Epithelial cell of proximal tubule (primary cell): ENCODE measurements at places on chromosomes 5 and 9. TPM values are rescaled to one million over a fixed set of nuclear protein-coding genes. Genes with fewer than 3 reads are reported as not detected.

DNA sequence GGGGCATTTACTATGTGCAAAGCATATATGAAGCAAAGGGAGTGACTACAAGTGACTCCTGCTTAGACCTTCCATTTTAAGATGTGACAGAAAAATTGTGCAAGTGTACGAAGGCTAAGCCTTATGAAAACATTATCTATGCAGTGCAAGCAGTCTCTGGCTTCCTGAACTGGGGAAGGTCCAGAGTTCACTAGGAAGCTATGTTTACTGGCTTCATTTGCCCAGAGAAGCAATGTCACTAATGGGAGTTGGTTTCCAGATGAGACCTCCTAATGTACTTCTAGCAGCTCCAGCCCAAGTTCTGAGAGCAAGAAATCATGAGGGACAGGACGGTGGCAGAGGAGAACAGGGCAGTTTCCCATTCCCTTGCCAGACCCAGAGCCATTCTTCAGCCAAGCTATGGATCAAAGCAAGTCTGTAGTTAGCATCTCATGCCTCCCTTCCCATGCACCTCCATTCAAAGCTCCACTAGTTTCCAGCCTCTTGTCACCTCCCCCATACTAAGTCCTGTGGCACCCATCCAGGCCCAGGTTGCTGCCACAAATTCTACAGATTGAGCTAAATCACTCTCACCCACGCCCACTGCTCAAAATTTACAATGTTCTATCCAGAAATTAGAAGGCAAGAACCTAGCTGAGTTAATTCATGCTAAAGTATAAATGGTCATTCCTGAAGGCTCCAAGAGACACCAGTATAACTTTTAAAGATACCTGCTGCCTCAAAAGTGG lies 21.8 kb downstream of the MCTP1 start:
- no peak for DNase-seq

DNA sequence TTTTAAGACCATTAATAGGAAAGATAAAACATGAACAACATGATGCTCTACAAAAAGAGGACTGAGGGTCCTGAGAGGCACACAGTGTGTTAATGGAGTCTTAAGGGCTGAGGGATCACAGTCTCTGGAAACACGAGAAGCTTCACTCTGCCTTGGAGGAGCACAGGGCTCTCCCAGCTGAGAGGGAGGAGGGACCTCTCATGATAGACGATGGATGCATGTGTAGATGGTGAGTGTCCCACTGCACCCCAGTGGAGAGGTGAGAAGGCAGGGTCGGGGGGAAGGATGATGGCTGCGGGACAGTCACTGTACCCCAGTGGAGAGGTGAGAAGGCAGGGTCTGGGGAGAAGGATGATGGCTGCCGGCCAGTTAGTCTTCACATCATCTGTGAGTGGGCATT lies 613.4 kb downstream of the IRX1 start:
- no peak for DNase-seq

GRCh38 chr5:40025586-40025985 lies 600.8 kb upstream of the DAB2 start:
- DNase-seq = no peak

GRCh38 chr5:122312591-122313406 lies 762 bp downstream of the SNCAIP start:
- DNase-seq = peak; percentile 19

BARHL1 gene
- total RNA-seq = not detected in 2 replicates

DNA sequence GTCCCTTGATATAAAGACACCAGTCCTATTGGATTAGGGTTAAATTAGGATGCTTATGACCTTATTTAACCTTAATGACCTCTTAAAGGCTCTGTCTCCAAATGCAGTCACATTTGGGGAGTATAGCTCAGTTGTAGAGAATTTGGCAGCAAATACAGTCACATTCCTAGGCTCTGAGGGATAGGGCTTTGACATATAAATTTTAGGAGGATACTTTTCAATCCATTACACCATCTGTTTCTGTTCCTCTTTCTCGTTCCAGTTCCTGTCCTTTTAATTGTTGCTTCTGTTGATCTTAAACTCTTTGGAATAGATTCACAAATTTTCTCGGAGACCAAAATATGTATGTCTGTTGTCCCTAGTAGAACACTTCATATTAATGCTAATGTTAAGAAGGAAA lies 390.0 kb upstream of the PCSK5 start:
- DNase-seq = no peak

- no peak for DNase-seq
These were observed 518 bp downstream of the ERBIN start for GRCh38 chr5:65926893-65927292.

DNA sequence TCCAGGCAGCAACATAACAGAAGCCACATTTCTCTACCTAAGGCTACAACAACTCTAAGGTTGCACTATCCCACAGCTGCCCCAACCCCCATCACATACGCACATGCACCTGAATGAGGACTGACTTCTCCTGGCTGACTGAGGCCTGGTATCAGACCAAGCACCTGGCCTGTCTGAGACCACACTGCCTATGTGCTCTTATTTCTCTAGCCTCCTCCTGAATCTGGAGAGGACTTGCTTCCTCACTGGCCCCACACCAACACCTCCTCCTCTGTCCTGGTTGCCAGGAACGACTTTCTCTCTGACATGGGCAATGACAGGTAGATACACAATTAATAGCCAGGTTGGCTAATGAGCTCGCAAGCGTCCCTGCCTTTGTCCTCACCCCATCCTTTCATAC lies 14.9 kb upstream of the VDAC1 start:
- DNase-seq = no peak
